ENCODE measurements at places on chromosomes 5 and 9.

GRCh38 chr9:3960661-3961144, 339.2 kb downstream of the GLIS3 start:
- DNase-seq: no peak

- DNase-seq: no peak
Observed at GRCh38 chr9:76911971-76912370, 6.1 kb upstream of the PRUNE2 start.

- DNase-seq: peak; percentile 24
Observed at GRCh38 chr9:76403352-76403751, 9.1 kb upstream of the RFK start.

GRCh38 chr5:180153099-180153498, 55.9 kb downstream of the RASGEF1C start:
- no peak for DNase-seq

DNA sequence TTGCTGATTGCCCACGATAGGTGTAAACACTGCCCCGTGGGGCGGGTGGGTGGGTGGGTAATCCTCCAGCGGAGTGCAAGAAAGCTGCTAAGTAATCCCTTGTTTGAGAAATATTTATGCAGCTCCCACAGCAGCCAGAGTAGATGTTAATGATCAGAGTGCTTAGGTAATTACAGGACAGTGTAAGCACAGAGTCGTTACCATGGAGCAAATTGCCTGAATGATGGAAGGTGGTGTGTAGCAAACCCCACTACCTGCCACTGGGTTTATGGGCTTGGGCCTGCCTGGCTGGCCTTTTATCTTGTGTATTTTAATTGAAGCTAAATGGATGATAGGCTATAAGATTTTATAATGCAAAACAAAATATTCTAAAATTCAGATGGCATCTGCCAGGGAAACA, 110.0 kb downstream of the COL5A1 start:
- DNase-seq: no peak

- no peak for DNase-seq
Observed at GRCh38 chr9:108666240-108666784, 189.5 kb downstream of the ACTL7B start.

DNA sequence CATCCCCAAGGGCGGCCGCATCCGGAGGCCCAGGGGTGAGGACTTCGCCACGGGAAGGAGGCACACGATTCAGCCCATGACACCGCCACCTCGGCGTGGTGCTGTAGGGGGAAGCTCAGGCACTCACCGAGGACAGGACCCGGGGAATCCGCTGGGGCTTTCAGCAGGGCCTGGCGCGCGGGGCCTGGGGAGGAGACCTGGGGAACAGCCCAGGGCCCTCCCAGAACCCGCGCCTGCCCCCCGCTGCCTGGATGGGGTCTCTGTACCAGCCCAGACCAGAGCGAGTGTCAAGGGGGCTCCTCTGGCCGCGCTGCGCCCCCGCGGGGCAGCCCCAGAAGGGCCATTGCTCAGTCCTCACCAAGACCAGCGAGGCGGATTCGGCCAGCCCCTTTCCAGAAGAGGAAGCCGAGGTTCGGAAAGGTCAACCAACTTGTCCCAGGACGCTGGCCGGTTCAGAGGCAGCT, 12.8 kb downstream of the COL23A1 start:
- DNase-seq: no peak

DNA sequence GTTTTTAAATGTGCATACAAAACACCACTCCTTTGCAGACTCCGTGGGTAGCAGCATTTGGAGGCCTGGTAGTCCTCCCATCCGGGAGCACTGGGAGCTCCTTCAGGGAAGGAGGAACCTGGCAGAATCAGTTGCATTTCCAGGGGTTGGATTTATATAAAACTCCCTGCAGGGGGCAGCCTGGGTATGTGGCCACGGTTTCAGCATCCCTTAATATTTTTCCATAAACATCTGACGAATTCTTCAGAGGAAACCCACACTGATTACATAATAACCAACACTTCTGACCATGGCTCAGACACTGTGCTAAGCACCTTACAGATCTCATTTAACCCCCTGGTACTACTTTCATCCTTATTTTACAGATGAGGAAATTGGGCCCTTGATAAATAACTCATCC, 6.1 kb upstream of the AFAP1L1 start:
- DNase-seq: no peak

- no peak for DNase-seq
Observed at GRCh38 chr9:13627502-13627901, 348.0 kb upstream of the MPDZ start.

- peak; percentile 4 for DNase-seq
Observed at GRCh38 chr5:55222985-55223811, 3.9 kb downstream of the MCIDAS start.
